ENCODE measurements at places on chromosomes 7 and 10. TPM values are rescaled to one million over a fixed set of nuclear protein-coding genes. Genes with fewer than 3 reads are reported as not detected.

GRCh38 chr7:39890411-39890810, 59.6 kb upstream of the CDK13 start:
- no peaks in the 10 kb centered on the region for H3K36me3 ChIP-seq
- no peak overlapping the region for H3K27ac ChIP-seq
- no peak overlapping the region for H3K4me3 ChIP-seq
- DNase-seq = no peak

GRCh38 chr7:37332243-37333016, 116.2 kb downstream of the ELMO1 start:
- H3K36me3 ChIP-seq = peaks cover 76% of the 10 kb centered on the region
- no peak overlapping the region for H3K4me3 ChIP-seq
- no peak overlapping the region for H3K27ac ChIP-seq

- H3K4me1 ChIP-seq = no peaks in the 10 kb centered on the region
- no peak overlapping the region for H3K4me3 ChIP-seq
- no peaks in the 10 kb centered on the region for H3K36me3 ChIP-seq
Observed at GRCh38 chr10:52541006-52541473, 227.0 kb downstream of the DKK1 start.

GRCh38 chr10:34124522-34125035, 690.5 kb downstream of the PARD3 start:
- no peak for DNase-seq
- peaks cover 20% of the 10 kb centered on the region for H3K4me1 ChIP-seq
- H3K4me3 ChIP-seq = no peak overlapping the region
- no peaks in the 10 kb centered on the region for H3K27me3 ChIP-seq
- no peaks in the 10 kb centered on the region for H3K36me3 ChIP-seq
- H3K27ac ChIP-seq = no peak overlapping the region

- H3K4me1 ChIP-seq = peaks cover 6% of the 10 kb centered on the region
- no peaks in the 10 kb centered on the region for H3K36me3 ChIP-seq
- H3K27me3 ChIP-seq = peaks cover 16% of the 10 kb centered on the region
Observed at GRCh38 chr10:49585387-49585786, 24.7 kb upstream of the SLC18A3 start.

DNA sequence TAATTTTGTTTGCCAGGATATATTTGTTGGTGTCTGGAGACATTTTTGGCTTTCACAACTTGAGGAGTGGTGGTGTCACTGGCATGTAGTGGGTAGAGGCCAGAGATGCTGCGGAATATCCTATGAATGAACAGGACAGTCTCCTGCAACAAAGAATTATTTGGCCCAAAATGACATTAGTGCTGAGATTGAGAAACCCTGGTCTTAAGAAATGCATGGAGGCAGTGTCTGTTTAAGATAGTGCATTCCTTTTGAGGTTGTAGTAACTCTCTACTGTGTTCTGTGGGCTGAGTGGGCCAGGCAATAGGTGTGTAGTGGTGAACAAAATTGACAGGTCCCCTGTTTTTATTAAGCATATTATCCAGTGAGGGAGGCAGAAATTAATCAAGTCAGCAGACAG, 165.5 kb downstream of the CDK14 start:
- H3K27ac ChIP-seq = no peak overlapping the region
- no peaks in the 10 kb centered on the region for H3K4me1 ChIP-seq
- H3K27me3 ChIP-seq = no peaks in the 10 kb centered on the region
- DNase-seq = no peak
- H3K36me3 ChIP-seq = no peaks in the 10 kb centered on the region
- no peak overlapping the region for H3K4me3 ChIP-seq

- H3K4me3 ChIP-seq = no peak overlapping the region
- no peak overlapping the region for H3K27ac ChIP-seq
- H3K27me3 ChIP-seq = no peaks in the 10 kb centered on the region
Observed at GRCh38 chr7:154577141-154577873, 425.6 kb downstream of the PAXIP1 start.

GRCh38 chr7:22662556-22663356, 64.2 kb upstream of the IL6 start:
- no peak overlapping the region for H3K27ac ChIP-seq
- H3K4me1 ChIP-seq = peaks cover 42% of the 10 kb centered on the region
- H3K27me3 ChIP-seq = peaks cover 38% of the 10 kb centered on the region
- peaks cover 7% of the 10 kb centered on the region for H3K36me3 ChIP-seq
- DNase-seq = no peak

GRCh38 chr10:99125879-99126278, 109.8 kb downstream of the HPSE2 start:
- H3K27ac ChIP-seq = no peak overlapping the region
- no peak overlapping the region for H3K4me3 ChIP-seq
- no peaks in the 10 kb centered on the region for H3K27me3 ChIP-seq
- H3K4me1 ChIP-seq = no peaks in the 10 kb centered on the region
- no peaks in the 10 kb centered on the region for H3K36me3 ChIP-seq

- peaks cover 8% of the 10 kb centered on the region for H3K4me1 ChIP-seq
- no peak for DNase-seq
- peak overlapping the region; percentile 56 for H3K4me3 ChIP-seq
- H3K27ac ChIP-seq = no peak overlapping the region
Observed at GRCh38 chr10:103854686-103855391, 537 bp downstream of the SH3PXD2A start.

DNA sequence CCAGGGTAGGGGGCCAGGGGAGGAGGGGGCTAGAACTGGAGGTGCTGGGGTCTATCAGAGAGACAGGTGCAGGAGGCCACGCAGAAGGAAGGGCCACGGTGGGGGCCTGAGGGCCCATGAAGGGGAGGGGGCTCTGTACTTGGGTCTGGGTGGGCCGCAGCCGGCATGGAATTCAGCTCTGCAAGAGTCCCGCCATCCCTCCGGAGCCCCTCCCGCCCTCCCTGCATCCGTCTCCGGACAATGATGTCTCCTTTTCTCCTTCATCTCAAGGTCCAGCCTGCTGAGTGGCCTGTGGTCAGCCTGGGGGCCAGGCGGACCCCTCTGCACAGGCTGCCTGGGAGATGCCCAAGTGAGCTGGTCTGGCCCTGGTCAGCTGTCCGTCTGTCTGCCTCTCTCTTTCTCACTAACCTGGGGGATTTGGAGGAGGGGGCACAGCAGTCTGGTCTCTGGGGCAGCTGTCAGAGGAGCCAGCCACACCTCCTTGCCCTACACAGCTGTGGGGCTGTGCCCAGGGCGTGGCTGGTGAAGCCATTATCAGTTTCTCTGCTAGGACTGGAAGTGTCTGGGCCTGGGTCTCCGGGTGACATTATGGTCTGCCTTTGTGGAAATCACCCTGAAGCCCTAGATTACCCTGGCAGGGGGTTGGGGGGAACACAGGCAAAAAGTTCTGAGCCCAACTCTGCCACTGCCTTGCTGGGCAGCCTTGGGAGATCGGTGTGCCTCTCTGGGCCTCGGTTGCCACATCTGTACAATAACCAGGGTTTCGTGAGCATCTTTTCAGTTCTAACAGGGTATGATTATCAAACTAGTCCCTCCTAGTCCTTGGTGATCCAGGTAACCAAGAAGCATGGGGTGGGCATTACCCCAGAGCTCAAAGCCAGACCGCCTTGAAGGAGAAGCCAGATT, 19.0 kb upstream of the HSPB1 start:
- H3K27me3 ChIP-seq = peaks cover 39% of the 10 kb centered on the region
- peaks cover 16% of the 10 kb centered on the region for H3K4me1 ChIP-seq

DNA sequence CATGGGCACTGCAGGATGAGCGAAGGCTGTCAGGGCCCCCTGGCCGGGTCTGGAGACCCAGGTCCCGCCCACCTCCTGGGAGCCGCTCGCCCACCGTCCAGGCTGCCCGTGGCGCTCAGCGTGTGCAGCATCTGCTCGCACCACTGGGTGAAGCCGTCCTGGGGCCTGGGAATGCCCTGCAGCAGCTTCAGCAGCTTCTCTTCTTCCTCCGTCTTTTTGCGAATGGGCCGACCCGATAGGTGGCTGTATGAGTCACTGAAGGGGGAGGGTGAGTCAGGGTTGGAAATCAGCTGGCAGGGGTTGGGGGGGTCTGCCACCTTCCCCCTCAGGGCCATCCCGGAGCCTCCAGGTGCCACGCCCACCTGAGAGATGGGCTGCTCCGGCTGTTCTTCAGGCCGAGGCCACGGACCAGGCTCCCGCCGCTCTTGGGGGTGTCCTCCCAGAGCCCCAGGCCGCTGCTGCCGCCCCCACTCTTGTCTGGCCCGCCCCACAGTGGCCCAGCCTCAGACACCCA, 8.7 kb downstream of the GNB2 start:
- H3K27ac ChIP-seq = no peak overlapping the region
- no peak overlapping the region for H3K4me3 ChIP-seq
- H3K27me3 ChIP-seq = no peaks in the 10 kb centered on the region

GRCh38 chr7:72406820-72407403, 5.2 kb downstream of the CALN1 start:
- no peaks in the 10 kb centered on the region for H3K36me3 ChIP-seq
- no peak overlapping the region for H3K4me3 ChIP-seq
- H3K4me1 ChIP-seq = no peaks in the 10 kb centered on the region
- no peak overlapping the region for H3K27ac ChIP-seq

DNA sequence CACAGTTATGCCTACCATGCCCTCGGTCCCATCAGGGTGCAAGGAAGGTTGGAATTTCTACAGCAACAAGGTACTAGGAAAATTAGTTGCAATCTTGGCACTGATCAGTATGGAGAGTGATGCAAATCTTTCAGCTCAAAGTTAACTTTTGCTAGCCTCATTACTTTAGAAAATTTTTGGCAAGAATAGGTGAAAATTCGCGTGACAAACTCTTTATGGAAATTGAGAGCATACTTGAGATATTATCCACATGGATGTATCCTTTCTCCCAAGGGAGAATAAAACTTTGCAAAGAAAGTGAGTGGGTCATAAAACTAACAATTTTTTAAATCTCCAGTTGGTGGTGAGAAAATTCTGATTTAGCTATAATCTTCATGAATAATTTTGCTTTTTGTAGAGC, 71.1 kb upstream of the SLC39A12 start:
- H3K4me3 ChIP-seq = no peak overlapping the region
- no peaks in the 10 kb centered on the region for H3K27me3 ChIP-seq
- H3K36me3 ChIP-seq = no peaks in the 10 kb centered on the region
- DNase-seq = no peak
- no peaks in the 10 kb centered on the region for H3K4me1 ChIP-seq
- H3K27ac ChIP-seq = no peak overlapping the region

The THSD7A gene
- total RNA-seq = not detected

The IRF5 gene
- total RNA-seq = 7.4 TPM

The CCDC146 gene
- total RNA-seq = 10.7 TPM

The CLCN1 gene
- 0.13 TPM for total RNA-seq

The MAD1L1 gene
- total RNA-seq = 82.7 TPM

The GIMAP6 gene
- 93.3 TPM for total RNA-seq

All from activated CD8-positive, alpha-beta T cell treated with anti-CD3 and anti-CD28 coated beads, Interleukin-2, amount 10 ng/mL, durations not matched to agents 7 days and 5 days (primary cell).